HFFc6 (cell line): ENCODE measurements at places on chromosomes 7 and 10. TPM values are rescaled to one million over a fixed set of nuclear protein-coding genes. Genes with fewer than 3 reads are reported as not detected.

DNA sequence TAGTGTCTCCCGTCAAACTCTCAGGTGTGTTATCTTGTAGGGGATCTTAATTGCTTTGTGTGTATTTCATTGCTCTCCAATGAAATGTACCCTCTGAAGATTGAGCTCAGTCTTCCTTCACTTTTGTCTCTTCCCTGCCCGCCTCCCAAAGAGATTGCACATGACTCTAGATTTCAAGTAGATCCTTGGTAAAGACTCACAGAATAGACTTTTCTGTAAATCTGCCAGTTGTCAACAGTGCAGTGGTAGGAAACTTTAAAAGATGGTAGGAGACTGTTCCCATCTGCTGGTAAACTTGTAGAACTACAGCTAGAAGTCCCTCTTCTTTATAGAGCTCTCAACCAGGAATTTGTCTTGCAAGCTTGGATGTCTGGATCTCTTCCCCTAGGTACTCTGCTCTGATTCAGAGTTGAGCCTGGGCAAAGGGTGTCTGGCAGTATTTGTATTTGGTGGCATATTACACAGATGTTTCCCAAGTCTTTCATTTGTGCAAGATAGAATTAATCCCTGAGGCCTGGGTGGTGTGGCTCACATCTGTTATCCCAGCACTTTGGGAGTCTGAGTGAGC is 9.6 kb downstream of the CCL26 start:
- peaks cover 7% of the 10 kb centered on the region for H3K4me1 ChIP-seq
- H3K4me3 ChIP-seq: no peak overlapping the region
- no peak overlapping the region for H3K27ac ChIP-seq
- DNase-seq: peak; percentile 76

- no peak for DNase-seq
- no peak overlapping the region for H3K27ac ChIP-seq
- no peaks in the 10 kb centered on the region for H3K27me3 ChIP-seq
These were observed 276.9 kb downstream of the SKAP2 start for GRCh38 chr7:26587536-26587935.

DNA sequence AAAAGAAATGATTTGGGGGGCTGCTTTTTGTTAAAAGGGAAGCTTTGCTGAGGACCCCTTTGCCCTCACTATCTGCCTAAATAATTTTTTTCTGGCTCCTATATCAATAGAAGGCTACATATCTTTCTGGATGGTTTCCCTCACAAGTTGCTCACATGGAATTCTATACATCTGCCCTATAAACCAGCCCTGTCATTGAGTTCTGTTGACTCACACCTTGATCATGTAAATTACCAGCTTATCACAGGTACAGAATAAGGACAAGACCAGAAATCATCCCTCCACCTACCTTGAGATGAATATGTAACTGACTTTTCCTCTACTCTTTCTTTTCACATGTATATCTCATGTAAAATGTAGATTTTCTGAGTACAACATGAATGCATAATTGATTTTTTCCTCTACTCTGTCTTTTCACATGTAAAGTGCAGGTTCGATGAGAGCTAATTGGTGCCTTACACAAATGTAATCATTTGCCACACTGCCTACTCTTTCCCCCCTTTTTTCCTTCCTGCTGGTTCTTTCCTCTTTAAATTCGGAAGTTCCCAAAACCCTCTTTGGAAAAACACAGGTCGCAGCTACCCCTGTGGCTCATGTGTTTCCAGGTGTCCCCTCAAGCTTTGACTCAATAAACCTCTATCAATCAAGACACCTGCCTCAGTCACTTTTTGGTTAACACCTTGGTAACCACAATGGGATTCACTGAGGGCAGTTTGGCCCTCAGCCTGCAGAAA is 12.5 kb downstream of the CYP3A43 start:
- no peak overlapping the region for H3K27ac ChIP-seq
- no peak overlapping the region for H3K4me3 ChIP-seq
- no peak for DNase-seq
- peaks cover 4% of the 10 kb centered on the region; the same call in 1 of the 2 replicates for H3K4me1 ChIP-seq
- H3K36me3 ChIP-seq: no peaks in the 10 kb centered on the region

DNA sequence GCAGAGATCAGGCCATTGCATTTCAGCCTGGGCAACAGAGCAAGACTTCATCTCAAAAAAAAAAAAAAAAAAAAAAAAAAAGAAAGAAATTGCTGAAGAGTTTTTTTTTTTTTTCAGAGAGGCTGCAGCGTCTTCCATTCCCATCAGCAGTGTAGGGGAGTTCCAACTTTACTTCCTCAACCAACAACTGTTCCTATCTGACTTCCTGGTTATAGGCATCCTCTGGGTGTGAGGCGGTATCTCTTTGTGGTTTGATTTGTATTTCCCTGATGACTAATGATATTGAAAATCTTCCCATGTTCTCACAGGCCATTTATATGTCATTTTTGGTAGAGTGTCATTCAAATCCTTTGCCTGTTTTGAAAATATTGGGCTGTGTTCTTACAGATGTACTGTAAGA is 40.2 kb downstream of the PRTFDC1 start:
- no peak overlapping the region for H3K4me3 ChIP-seq
- peaks cover 49% of the 10 kb centered on the region for H3K4me1 ChIP-seq
- no peaks in the 10 kb centered on the region for H3K27me3 ChIP-seq

- peaks cover 10% of the 10 kb centered on the region for H3K27me3 ChIP-seq
- peak overlapping the region; percentile 37 for H3K27ac ChIP-seq
- DNase-seq: peak; percentile 37
- peak overlapping the region; percentile 90 for H3K4me3 ChIP-seq
- no peaks in the 10 kb centered on the region for H3K36me3 ChIP-seq
These were observed 10.3 kb upstream of the ANKRD7 start for GRCh38 chr7:118214051-118214832.

DNA sequence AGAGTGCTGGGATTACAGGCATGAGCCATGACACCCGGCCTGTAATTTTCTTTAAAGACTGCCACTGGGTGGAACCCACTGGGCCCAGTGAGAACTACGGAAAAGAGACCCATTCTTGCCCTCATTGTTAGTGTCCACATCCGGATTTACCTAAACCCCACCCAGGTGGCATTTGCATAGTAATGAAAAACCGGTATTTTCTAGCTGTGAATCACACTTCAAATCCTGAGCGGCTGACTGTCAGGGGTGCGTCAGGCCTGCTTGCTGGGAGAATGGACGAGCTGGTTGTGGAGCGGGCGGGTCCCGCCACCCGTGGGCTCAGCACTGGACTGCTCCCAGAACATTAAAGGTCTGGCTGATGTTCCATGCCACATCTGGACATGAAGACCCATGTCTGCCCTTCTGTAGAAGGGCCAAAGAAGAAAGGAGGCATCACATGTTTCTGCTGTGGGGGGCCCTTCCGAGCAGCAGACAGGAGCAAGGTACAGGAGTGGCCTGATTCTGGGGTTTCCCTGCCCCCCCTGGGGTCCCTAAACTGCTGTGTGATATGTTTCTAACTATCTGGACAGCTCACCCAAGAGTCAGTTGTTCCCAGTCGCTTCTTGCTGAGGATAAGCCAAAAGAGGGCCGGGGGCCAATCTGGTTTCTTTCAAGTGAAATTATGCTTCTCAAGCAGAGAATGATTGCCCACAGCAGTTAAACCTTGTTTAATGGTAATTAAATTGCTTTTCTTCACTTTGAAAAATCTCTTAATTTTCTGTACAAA is 46.4 kb downstream of the KIAA1217 start:
- H3K4me3 ChIP-seq: no peak overlapping the region
- H3K36me3 ChIP-seq: no peaks in the 10 kb centered on the region
- no peaks in the 10 kb centered on the region for H3K4me1 ChIP-seq
- no peak for DNase-seq
- H3K27me3 ChIP-seq: peaks cover 5% of the 10 kb centered on the region; the same call in 1 of the 2 replicates

- peaks cover 18% of the 10 kb centered on the region for H3K27me3 ChIP-seq
- DNase-seq: no peak
- no peaks in the 10 kb centered on the region for H3K36me3 ChIP-seq
- no peaks in the 10 kb centered on the region for H3K4me1 ChIP-seq
- H3K27ac ChIP-seq: no peak overlapping the region
- H3K4me3 ChIP-seq: no peak overlapping the region
These were observed 50.2 kb downstream of the MTURN start for GRCh38 chr7:30184791-30185487.

DNA sequence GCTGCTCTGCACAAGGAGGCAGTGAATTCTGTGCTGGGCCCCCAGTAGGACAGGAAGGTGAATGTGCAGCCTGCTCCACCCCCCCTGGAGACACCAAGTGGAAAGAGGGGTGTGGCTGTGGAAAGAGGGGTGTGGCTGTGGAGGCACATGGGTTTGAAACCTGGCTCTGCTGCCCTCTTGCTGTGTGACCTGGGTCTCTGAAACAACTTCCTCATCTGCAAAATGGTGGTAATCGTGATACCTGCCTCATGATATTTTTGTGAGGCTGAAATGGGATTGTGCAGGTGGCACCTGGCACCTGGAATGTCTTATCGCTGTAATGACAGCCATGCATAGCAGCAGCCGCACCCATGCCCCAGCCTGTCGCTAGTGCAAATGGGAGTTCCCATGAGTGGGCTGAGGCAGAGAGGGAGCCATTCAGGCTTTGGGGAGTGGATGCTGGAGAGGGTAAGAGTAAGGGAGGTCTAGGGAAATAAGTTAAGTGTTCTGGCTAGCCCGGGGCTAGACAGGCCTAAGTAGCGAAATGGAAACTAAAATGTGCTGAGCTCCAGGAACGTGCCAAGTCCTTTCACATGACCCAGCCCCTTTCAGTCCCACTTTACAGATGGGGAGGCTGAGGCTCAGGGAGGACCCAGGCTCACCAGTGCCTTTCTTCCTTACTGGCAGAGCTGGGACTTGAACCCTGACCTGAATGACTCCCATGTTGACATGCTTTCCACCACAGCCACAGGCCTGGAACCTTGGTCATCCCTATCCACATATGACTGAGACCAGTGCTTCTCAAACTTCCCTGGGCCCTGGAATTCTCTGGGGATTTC is 35.0 kb downstream of the C10orf105 start:
- H3K36me3 ChIP-seq: peaks cover 6% of the 10 kb centered on the region; the same call in 1 of the 2 replicates
- no peak overlapping the region for H3K27ac ChIP-seq
- H3K4me1 ChIP-seq: no peaks in the 10 kb centered on the region
- H3K4me3 ChIP-seq: no peak overlapping the region
- DNase-seq: no peak

DNA sequence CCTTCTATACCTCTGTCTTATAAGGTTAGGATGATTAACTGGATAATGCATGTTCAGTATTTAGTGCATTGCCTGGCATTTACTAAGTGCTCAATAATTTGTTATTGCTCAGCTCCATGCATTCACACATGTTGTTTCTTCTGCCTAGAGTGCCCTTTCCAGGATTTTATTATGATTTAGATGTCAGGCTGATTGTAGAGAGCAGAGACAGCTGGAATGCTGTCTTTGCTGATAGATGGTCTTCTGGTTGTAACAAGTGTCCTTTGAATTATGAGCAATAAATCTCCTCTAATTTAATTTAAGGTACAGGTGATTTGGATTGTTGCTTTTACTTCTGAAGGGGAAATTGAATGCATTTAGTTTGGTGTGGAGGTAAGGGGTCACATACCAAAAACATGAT is 548.0 kb downstream of the MAGI2 start:
- H3K4me3 ChIP-seq: no peak overlapping the region
- no peaks in the 10 kb centered on the region for H3K27me3 ChIP-seq
- no peak for DNase-seq
- no peak overlapping the region for H3K27ac ChIP-seq

GRCh38 chr7:101241443-101242349 is 3.2 kb downstream of the FIS1 start:
- H3K27me3 ChIP-seq: no peaks in the 10 kb centered on the region; the same call in 1 of the 2 replicates
- H3K36me3 ChIP-seq: peaks cover 10% of the 10 kb centered on the region; the same call in 1 of the 2 replicates
- peaks cover 20% of the 10 kb centered on the region for H3K4me1 ChIP-seq
- no peak for DNase-seq
- H3K4me3 ChIP-seq: no peak overlapping the region
- H3K27ac ChIP-seq: no peak overlapping the region

- H3K27ac ChIP-seq: no peak overlapping the region
- no peak overlapping the region for H3K4me3 ChIP-seq
- no peaks in the 10 kb centered on the region for H3K36me3 ChIP-seq
- no peaks in the 10 kb centered on the region for H3K4me1 ChIP-seq
- H3K27me3 ChIP-seq: 0 out of 2 replicates have a peak, but pooled peaks cover 1% of the 10 kb centered on the region
These were observed 262.8 kb downstream of the DYNC1I1 start for GRCh38 chr7:96034940-96035727.

- H3K27ac ChIP-seq: no peak overlapping the region
- no peak for DNase-seq
- H3K4me1 ChIP-seq: 0 out of 2 replicates have a peak, but pooled peaks cover 5% of the 10 kb centered on the region
- no peaks in the 10 kb centered on the region for H3K36me3 ChIP-seq
- H3K4me3 ChIP-seq: no peak overlapping the region
- H3K27me3 ChIP-seq: no peaks in the 10 kb centered on the region
These were observed 121.4 kb downstream of the ZFAND4 start for GRCh38 chr10:45550903-45551786.

Gene TLL2
- total RNA-seq: 0.25 to 0.48 TPM (median 0.48 TPM) in 3 replicates

Gene LRRC4
- 1.9 to 2.4 TPM (median 2.1 TPM) in 3 replicates for total RNA-seq

Gene PDSS1
- total RNA-seq: 5.9 and 6.9 TPM in 2 replicates

Gene PTN
- 1.7 to 7.4 TPM (median 2.2 TPM) in 3 replicates for total RNA-seq

Gene CCDC172
- not detected in 3 replicates for total RNA-seq

Gene CFAP69
- total RNA-seq: 1.1 to 1.7 TPM (median 1.3 TPM) in 3 replicates

Gene STEAP4
- total RNA-seq: not detected in 3 replicates
